ENCODE measurements at places on chromosomes 13 and 19.
A peak's percentile ranks its signal among the peaks of the same experiment; 100 is the strongest.

- DNase-seq: no peak
Observed at GRCh38 chr13:48615049-48615448, 38.7 kb upstream of the CYSLTR2 start.

DNA sequence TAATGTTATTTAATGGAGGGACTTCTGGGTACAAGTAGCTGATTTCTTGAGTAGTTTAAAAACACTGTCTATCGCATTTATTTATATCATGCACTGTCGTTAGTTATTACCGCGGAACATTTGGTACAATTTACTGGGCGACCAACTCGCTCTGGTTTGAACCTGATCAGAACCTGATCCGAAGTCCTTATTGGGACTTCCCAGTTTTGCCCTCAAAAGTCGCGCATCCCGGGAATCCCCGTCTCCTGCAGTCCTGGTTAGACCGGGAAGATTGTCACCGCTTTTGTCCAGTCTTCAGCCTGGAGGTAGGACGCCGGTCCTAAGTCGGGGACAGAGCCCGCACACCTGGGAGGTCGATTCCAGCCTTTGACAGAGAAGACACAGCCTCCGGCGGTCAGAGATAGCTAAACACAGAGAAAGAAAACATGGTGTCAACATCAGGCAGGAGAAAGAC lies 694 bp downstream of the CLN5 start:
- DNase-seq: peak; percentile 39

- no peak for DNase-seq
Observed at GRCh38 chr19:33392341-33393285, 19.1 kb downstream of the CEBPG start.

GRCh38 chr19:35081201-35081600 lies 34.4 kb upstream of the FXYD3 start:
- no peak for DNase-seq

- DNase-seq: no peak
Observed at GRCh38 chr13:64007339-64007738, 2591.7 kb upstream of the PCDH20 start.

GRCh38 chr19:46299004-46299509 lies 2.2 kb downstream of the HIF3A start:
- DNase-seq: no peak

GRCh38 chr13:76016799-76017400 lies 380.8 kb downstream of the LMO7 start:
- DNase-seq: peak; percentile 13

- no peak for DNase-seq
Observed at GRCh38 chr13:50450279-50450678, 393.2 kb downstream of the DLEU7 start.

- DNase-seq: no peak
Observed at GRCh38 chr13:26688286-26688685, 72.3 kb downstream of the GPR12 start.

DNA sequence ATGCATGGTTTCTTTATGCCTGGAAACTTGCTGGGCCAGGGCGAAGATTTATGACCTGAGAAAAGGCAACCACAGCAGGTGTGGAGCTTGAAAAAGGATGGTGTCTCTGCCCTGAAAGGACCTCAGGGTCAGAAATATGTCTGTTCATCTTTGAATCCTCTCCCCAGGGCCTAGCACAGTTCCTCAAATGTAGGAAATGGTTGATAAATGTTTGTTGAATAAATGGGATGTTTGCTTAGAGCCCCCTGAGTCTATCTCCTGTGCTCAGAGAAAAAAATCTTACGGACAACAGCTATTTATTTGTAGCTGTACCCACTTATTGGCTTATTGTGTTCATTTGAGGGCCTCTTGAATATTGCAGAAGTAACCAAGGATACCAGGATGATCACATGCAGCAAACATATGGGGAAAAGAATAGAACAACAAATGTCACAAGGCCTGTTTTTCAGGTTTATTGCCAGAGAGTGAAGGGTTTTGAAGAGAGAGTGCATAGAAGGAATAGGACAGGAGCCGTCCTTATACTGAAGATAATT lies 114.5 kb downstream of the KLF5 start:
- DNase-seq: no peak

DNA sequence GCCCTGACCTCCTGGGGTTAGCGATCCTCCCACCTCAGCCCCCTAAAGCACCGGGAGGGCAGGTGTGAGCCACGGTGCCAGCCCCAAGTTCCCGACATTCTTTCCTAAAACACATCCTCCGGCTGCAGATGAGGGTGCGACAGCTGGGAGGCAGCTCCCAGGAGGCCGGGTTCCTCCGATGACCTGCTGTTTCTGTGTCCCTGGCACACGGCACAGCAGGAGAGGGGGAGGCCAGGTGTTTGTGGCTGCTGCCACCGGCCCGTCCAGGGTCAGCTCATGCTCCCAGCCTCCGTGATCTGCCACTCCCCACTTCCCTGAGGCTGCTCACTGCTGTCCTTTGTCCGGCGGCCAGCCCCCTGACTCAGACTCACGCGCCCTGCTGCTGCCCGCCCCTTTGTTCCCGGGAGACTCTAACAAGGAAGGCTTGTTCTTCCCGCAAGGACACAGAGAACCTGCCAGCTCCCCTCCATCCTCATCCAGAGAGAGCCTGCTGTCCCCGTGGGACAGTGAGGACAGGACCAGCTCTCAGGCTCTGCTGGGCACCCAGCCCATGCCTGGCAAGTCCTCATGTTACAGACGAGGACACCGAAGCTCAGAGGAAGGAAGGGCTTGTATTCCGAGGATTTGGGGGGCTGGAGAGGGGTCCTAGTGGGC lies 10.6 kb upstream of the MADCAM1 start:
- no peak for DNase-seq

- DNase-seq: no peak
Observed at GRCh38 chr13:48695776-48696175, 42.0 kb downstream of the CYSLTR2 start.

DNA sequence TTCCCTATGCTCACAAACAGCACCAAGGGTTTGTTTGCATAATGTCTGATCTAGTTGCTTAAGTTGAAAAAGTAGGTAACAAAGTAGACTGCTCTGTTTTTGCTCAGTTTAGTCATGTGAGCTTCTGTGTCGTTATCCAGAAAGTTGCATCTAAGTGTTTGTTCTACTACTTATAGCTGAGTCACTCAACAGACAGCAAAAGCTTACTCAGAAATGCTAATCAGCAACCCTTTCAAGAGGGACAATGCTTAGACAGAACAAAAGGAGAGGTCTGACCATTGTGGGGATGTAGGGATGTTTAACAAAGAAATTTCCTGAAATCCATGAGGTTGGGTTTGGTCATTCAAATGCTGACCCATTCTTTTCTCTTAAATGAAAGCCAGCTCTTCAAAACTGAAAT lies 106.4 kb downstream of the ATP8A2 start:
- no peak for DNase-seq

DNA sequence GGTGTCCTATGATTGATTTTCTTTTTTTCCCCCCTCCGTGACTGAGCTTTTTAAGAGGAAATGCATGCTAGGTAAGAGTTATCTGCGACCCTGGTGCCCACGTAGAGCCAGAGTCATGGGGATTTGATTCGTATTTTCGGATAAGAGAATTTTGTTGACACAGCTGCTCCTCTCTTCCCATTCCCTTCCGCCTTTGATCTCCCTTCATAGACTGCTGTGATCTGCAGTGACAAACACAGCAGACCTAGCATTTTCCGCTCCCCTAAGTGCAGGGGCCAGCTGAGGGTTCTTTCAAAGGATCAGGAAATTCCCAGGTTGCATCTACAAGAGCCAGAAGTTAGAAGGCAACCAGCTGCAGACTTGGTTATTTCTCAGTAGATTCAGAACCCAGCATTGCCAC lies 70.5 kb downstream of the ZNF568 start:
- no peak for DNase-seq

DNA sequence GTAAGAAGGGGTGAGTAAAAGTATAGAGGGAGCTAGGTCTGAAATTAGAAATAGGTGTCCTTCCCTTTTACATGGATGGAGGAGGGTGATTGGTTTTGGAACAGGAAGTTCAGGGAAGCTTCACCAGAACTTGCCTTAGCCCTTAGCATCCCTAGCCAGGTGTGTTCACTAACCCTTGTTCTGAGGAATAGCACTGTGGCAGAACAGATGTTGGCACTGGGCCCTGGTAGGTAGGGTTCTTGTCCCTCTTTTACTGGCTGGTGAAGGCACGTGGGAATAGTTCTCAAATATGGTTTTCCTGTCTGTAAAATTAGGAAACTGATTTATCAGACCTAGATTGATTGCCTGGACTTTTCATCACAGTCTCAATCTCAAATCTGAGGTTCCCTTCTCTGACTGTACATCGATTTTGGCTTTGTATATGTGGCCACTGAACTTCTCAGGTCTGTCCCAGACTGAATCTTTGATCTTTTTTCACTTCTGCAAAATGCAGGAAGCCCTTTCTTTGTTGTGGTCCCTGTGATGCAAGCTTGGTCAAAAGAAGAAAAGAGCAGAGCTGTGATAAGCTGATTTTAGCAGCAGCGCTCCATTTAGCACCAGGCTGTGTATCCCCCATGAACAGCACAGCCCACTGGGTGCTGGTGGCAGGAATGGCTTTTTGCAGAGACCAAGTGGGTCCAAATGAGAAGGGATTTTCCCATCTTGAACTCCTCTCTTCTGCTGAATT lies 86.2 kb upstream of the HTR2A start:
- DNase-seq: no peak

DNA sequence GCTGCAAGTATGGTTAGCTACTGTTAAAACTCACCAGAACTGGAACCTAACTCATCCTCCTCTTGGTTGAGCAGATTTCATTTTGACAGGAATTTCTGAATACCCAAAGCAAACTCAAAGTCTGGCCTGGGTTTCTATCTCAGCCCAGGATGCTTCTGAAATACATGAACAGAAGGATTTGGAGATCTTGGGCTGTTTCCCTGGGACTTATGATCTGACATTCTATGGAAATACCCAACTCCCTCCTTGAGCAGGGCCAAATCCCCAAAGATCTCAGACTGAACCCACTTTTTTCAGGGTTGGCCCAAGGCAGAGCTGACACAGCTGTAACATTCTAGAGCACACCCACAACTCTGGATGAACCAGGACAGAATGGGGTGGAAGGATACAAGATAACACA lies 1.1 kb upstream of the ITM2B start:
- no peak for DNase-seq

DNA sequence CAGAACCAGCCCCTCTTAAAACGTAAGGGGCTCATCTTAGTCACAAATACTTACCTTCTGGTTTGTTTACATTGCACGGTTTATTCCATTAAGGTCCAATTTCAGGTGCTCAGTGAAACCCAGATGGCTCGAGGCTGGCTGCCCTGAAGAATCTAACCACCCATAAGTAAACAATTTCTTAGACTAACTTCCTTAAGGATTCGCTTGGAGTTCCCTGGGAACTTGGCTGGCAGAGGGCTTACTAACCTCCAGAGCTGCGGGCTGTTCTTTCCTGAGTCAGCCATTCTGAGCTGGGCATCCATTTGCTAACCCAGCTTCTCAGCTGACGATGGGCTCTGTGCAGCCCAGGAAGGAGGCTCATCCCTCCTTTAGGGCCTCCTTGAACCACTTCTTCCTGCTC lies 262.1 kb downstream of the FGF9 start:
- DNase-seq: no peak

GRCh38 chr19:10167459-10167858 lies 27.3 kb downstream of the DNMT1 start:
- DNase-seq: no peak

DNA sequence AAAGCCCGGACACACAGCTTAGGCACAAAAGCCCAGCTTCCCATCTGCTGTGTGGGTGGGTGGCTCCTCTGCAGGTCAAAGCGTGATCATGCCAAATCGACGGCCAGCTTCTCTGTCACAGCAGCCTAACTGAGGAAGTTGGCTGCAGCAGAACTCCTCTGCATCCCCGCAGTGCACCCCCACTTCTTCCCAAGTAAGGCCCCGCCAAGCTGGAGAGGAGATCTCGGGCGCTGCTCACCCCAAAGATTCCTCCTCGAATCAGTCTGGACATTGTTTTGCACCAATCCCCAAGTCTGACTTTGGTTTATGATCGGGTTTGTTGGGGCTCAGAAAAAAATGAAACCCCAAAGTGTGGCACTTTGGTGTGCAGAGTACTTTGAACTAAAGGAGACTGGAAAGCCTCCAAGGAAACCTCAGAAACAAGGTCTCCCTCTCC lies 19.7 kb upstream of the CPB2 start:
- DNase-seq: no peak

DNA sequence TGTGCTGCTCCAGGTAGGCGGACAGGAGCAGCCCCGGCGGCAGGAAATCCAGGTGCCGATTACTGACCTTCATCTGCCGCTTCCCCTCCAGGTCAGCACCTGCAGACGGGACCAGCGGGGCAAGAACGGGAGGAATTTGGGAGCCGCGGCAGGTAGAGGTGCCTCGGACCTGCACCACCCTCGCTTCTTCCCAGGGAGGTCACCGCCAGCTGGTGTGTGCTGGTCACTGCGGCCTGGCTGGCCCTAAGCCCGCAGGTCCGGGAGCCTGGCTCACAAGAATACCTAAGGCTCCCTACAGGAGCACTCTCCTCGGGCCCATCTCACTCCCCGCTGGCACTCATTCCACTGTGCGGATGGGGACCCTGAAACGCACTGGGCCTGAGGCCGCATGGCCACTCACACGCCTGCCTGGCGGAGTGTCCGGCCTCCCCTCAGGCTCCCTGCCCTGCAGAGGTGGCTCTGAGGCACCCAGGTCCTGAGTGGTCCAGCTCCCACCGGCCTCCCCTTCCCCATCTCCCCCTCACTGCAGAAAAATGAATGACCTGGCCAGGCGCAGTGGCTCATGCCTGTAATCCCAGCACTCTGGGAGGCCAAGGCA lies 4.3 kb downstream of the RNU6-9 start:
- no peak for DNase-seq

- no peak for DNase-seq
Observed at GRCh38 chr19:47618771-47619170, 9.8 kb downstream of the BICRA start.

GRCh38 chr19:33840783-33841182 lies 44.1 kb downstream of the KCTD15 start:
- no peak for DNase-seq

DNA sequence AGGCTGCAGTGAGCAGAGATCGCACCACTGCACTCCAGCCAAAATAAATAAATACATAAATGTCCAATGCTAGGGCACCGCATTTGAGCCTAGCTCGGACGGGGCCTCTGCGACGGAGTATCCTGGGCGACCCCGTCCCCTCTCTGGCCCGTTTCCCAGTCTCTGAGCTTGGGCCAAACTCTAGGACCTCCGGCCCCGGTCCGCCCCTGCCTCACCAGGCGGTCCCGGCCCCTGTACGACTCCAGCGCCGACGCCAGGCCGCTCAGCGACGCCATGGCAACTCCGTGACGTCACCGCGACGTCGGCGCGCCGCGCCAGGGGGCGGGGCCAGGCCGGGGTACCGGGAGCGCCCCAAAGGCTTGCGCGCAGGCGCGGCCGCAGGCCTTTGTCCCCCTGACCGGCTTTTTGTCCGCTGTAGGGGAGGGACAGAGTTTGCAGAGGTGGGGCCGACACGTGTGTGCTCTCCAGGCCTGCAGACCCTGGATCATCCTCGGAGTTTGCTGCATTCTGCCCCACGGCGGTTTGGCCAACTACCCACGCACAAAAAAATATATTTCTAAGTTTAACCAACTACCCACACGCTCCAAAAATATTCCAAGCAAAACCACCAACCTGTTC lies at the start of gene PEX11G:
TSS of gene PEX11G (minus strand) at position 300 of the 618 bp plus-strand sequence. CDS start at position 275, 25 bp downstream.
- peak; percentile 90 for DNase-seq

GRCh38 chr13:50720861-50721671 lies 122.4 kb downstream of the DLEU7 start:
- no peak for DNase-seq

Data from CD4-positive, alpha-beta T cell treated with Interleukin-21 for 1 hour (primary cell).